ENCODE measurements at places on chromosomes 2 and 18.

GRCh38 chr2:46074501-46074900 lies 222.7 kb upstream of the EPAS1 start:
- DNase-seq: no peak

GRCh38 chr2:159160954-159161353 lies 125.5 kb downstream of the WDSUB1 start:
- DNase-seq: no peak

DNA sequence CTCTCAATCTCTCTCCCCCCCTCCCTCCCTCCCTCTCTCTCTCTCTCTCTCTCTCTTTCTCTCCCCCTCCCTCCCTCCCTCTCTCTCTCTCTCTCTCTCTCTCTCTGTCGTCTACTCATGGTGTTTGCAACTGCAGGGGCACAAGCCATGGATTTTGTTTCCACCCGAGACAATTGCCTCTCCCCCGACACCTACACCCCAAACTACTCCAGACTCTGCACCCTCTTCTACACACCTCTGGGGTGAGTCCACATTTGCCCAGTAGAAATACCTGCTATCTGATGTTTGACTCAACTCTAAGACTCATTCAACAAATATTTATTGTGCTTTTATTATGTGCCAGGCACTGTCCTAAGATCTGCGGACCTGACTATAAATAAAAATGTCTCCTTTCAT lies 93.7 kb downstream of the TMEM17 start:
- no peak for DNase-seq

DNA sequence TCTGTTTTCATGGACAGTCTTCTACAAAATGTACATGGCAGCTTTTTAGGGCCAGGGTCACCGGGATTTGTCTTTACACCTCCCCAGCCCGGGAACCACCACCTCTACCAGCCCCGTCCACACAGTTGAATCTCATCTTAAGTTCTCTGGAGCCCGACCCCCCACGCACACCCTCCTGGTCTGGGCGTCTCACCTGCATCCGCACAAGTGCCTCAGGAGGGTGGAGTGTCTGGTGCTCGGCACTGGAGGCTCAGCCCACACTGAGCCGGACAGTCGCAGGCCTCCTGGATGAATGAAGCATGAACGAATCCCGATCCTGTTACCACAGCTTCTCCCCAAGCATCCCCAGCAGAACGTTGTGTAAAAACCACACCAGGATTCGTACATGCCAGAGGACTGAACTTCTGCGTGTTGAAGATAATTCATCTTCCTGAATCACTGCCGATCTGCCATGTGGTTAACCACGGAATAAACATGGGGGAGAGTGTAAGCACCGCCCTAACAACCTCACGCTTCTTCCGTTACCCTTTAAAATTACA lies 162.0 kb downstream of the RTP5 start:
- peak; percentile 50 for DNase-seq

DNA sequence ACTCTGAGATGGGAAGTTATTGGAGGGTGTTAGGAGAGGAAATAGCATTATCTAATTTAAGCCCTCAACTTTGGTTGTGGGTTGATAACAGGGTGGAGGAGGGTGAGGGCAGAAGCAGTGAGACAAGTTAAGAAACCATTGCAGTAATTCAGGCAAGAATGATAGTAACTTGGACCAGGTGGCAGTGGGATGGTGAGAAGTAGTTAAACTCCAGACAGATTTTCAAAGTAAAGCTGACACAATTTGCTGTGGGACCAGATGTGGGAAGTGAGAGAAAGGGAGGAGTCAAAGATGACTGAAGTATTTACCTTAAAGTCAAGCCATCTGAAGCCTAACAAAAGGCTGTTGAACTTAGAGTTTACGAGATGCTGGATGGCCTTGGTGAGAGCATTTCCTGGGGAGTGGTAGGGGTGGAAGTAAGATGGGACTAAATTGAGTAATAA lies 163.2 kb upstream of the KLF7 start:
- DNase-seq: no peak

- no peak for DNase-seq
Measured at GRCh38 chr2:52428224-52428623, 1339.4 kb upstream of the CHAC2 start.

Data from stimulated activated CD8-positive, alpha-beta memory T cell treated with anti-CD3 and anti-CD28 coated beads, Interleukin-4, amount 100 ng/mL, for 48 hours (primary cell).